NCI-H510A treated with DMSO at 0.1 percent for 48 hours (cell line): ENCODE measurements at places on chromosomes 4 and X.
A peak's percentile ranks its signal among the peaks of the same experiment; 100 is the strongest.

DNA sequence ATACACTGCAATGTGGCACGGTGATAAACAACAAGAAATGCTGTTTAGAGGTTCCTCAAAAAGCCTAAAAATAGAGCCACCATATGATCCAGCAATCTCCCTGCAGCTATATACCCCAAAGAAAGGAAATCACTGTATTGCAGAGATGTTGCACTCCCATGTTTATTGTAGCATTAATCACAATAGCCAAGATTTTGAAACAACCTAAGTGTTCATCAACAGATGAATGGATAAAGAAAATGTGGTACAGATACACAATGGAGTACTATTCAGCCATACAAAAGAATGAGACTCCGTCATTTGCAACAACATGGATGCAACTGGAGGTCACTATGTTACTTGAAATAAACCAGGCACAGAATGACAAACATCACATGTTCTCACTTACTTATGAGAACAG is 365.8 kb upstream of the DIPK2B start:
- DNase-seq, result no peak

DNA sequence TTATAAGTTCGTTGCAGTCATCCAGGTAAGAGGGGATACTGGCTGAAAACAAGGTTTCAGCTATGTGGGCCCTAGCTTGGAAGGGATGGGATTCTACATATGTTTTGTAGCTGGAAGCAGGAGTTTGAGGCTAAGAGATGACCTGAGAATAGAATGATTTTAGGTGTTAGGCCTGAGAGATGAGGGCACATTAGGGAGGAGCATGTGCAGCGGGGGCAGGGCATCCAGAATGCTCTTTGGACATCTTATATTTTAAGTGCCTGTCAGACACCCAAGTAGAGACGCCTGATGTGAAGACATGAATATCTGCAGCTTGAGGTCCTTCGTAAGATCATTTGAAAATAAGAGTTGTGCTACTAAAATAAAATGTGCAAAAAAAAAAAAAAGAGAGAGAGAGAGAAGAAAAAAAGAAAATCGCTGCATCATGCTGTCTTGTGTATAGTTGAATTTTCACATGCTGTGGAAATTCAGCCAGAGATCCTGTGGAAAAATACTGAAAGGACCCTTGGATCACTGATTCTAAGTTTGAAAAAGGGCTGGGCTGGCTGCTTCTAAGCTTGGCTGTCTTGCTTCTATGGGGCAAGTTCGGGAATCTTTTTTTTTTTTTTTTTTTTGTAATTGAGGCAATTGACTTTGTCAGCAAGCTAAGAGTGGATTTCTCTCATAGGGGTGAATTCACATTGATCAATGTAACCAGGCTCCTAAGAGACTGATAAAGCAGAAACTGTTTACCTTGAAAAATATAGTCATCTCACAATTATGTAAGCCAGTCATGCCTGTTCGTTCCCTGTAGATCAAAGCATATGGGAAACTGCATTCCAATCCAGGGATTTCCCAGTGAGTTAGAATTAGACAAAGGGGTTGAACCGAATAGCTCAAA is 341.0 kb upstream of the GATB start:
- no peak for DNase-seq

- DNase-seq, result no peak
Observed at GRCh38 chr4:174216799-174217272, 66.6 kb downstream of the FBXO8 start.

GRCh38 chrX:120087289-120088017 is 10.0 kb upstream of the RHOXF2B start:
- no peak for DNase-seq

GRCh38 chr4:124708517-124709300 is 3.8 kb downstream of the ANKRD50 start:
- DNase-seq, result no peak

DNA sequence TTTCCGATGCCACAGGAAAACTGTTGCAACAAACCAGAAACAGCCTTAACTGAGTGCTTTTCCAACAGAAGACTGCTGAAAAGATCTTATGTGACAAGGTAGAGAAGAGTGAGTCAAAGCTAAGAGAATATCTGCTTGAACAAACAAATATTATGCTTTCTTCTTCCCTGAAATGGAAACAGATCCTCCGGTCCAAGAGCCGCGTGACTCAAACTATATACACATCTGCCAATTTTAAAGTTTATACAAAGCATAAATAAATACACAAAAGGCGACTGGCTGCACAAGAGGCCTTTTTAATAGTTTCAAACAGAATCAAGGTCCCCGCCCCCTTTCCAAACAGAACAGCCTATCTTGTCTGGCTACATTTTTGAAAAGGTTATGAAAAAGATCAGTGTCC is 329.7 kb upstream of the F9 start:
- DNase-seq, result no peak

- no peak for DNase-seq
Observed at GRCh38 chrX:37785569-37785968, 5.7 kb downstream of the CYBB start.

DNA sequence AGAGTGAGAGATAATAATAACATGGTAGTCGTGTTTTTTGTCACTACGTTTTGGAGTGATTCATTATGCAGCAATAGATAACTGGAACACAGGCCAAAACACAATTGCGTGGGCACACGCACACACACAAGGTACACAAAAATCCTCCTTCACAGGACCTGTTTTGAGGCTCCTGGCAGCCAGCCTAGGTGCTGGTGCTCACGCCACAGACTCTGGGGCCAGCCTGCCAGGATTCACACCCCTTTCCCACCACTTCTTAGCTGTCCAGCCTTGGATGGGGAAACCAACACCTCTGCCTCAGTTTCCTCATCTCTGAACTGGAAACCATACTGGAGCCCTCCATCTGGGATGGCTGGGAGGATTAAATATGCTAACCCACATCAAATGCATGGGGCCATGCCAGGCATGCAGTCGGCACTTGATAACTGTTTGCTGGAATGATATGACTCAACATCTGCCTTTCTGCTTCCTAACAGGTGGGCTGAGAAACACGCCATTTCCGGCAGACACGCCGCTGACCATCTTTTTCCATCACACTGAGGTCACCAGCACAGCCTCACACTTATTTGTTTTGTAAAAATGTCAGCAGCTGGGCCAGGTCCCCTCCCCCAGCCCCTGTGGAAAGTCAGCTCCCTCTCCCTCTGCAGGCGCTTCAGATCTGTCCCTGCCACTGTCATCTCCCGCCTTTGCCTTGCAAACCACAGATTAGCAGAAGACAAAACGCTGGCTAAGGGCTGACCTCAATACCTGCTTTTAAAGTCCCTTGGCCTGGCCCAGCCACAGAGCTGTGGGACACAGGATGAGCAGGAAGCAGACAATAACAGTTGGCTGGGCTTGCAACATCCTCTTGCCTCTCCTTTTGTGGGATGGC is 237.5 kb downstream of the BCOR start:
- DNase-seq, result peak; percentile 53

GRCh38 chr4:181968371-181968770 is 274.8 kb upstream of the TENM3 start:
- DNase-seq, result no peak

- DNase-seq, result no peak
Observed at GRCh38 chr4:126451237-126451873, 1136.6 kb downstream of the FAT4 start.

- no peak for DNase-seq
Observed at GRCh38 chr4:176259330-176260090, 9.5 kb downstream of the ASB5 start.

- DNase-seq, result no peak
Observed at GRCh38 chrX:16745102-16745501, 25.7 kb downstream of the SYAP1 start.

DNA sequence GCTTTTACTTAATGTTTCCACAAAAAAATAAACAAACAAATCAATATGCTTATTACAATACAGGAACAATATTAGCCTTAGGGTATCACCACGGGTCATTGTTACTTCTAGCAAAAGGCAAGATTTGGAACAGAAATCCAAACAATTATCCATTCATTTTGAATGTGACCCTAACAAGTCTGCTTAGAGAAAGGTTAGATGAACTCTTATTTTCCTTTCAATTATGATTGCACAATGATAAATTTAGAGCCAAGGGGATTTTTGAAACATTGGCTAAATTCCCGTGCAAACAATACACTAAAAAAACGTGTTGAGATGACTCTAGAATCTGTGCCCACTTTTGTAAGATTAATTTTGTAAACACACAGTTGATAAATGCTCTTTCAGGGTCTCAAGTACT is 474.7 kb downstream of the PCDH7 start:
- no peak for DNase-seq

GRCh38 chrX:31136144-31136611 is 64.3 kb upstream of the FTHL17 start:
- DNase-seq, result no peak

DNA sequence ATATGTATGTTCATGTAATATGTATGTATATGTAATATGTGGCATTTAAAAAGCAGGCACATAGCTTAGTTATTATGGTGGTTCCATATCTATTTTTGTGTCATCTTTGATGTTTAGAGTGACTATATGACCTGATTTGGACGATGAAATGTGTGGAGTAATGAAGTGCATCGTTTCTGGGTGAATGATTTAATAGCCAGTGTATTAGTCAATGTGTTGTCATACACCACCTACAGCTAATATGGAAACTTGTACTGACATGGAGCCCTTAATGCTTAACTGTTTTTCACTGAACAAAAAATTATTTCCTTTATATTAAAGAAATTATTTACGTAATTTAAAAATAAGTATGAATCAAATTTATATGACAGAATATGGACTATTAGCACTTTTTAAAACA is 292.3 kb upstream of the FSTL5 start:
- no peak for DNase-seq

- no peak for DNase-seq
Observed at GRCh38 chrX:115713460-115713859, 152.5 kb downstream of the PLS3 start.

GRCh38 chrX:455199-455598 is 68.5 kb upstream of the PPP2R3B start:
- no peak for DNase-seq

GRCh38 chrX:43345166-43345565 is 310.9 kb upstream of the MAOA start:
- DNase-seq, result no peak

- no peak for DNase-seq
Observed at GRCh38 chr4:147206807-147207206, 261.1 kb upstream of the TTC29 start.

DNA sequence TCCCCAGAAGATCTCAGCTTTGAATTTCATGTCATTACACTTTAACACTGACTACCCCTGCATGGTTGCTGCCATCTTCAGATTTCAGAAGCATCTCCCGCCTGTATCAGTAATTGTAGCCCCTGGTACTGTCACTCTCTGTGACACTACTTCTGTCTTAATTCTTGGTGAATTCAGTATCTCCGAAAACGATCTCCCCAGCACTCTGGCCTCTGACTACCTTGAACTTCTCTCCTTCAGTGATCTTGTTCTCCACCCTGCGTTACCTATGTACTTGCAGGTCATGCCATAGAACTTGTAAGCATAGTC is 53.8 kb upstream of the ABCG2 start:
- DNase-seq, result no peak

DNA sequence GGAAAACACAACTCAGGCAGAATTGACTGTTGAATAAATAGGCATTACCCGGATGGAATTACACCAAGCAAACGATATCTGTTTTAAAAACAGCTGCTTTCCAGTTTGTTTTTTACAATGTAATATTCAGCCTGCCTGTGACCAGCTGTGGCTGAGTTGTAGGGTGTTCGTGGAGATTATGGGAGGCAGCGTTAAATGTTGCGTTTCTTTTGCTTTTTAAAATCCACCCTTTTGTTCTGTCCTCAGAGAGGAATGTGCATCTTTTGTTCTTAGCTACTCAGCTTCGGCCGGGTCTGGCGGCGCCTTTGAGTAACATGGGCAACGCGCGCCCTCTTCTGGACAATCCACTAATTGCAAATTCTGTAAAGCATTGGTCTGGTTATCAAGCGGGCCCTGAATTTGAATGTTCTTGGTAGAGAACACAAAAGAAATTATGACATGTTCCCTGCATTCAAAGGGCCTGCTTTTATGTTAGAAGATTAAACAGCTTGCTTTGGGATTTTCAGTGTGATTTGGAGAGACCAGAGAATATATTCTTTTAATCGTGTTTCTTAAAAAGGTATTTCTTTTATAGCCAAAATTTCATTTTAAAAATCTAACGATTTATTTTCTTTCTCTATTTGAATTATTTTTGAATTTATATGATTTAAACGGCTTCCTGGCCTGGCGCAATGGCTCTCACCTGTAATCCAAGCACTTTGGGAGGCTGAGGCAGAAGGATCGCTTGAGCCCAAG is 76.3 kb upstream of the TRIM2 start:
- peak; percentile 72 for DNase-seq

GRCh38 chrX:38514016-38514854 is 47.1 kb upstream of the TSPAN7 start:
- no peak for DNase-seq

DNA sequence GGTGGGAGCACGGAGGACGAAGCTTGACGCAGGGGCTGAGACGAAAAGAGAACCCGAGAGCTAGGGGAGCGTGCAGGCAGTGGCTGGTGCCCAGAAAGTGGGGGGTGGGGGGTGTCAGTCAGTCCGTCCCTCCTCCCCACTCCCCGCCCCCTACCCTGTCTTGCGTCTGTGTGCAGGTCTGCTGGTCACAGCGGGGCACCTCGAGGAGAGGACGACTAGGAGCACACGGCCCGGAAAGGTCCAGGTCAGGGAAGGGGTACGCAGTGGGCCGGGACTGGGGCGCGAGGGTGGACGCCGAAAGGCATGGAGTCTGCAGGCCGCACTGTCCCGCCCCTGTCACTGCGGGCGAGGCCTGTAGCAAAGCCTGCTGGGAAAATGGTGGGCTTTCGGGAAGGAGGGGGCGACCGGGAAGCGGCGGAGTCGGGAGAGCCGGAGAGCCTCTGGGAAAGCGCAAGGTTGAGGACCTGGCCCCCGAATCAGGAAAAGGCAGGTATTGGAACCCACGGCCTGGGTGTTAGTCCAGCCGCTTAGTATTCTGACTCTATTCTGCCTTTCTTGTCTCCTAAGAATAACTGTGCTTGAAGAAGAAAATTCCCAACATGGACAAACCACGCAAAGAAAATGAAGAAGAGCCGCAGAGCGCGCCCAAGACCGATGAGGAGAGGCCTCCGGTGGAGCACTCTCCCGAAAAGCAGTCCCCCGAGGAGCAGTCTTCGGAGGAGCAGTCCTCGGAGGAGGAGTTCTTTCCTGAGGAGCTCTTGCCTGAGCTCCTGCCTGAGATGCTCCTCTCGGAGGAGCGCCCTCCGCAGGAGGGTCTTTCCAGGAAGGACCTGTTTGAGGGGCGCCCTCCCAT is 769 bp downstream of the TCEAL1 start:
- peak; percentile 38 for DNase-seq

- no peak for DNase-seq
Observed at GRCh38 chr4:39754309-39754708, 56.4 kb downstream of the UBE2K start.

DNA sequence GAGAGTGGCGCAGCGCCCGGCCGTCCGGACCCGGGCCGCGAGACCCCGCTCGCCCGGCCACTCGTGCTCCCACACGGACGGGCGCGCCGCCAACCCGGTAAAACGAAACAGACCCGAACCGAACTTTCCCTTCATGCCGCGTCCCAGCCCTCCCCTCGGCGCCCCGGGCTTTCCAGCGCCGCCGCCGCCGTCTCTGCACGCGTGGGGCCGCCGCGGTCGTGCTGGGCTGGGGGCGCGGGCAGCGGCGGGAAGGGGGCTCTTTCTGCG is 222 bp downstream of the SMAD1 start:
- no peak for DNase-seq
